ENCODE measurements at places on chromosomes 11 and 22. TPM values are rescaled to one million over a fixed set of nuclear protein-coding genes. Genes with fewer than 3 reads are reported as not detected.

The MUC6 gene
- 1.9 TPM for total RNA-seq

The OR10A2 gene
- not detected for total RNA-seq

The CADM1 gene
- total RNA-seq = 147 TPM

The CHADL gene
- 3.1 TPM for total RNA-seq

DNA sequence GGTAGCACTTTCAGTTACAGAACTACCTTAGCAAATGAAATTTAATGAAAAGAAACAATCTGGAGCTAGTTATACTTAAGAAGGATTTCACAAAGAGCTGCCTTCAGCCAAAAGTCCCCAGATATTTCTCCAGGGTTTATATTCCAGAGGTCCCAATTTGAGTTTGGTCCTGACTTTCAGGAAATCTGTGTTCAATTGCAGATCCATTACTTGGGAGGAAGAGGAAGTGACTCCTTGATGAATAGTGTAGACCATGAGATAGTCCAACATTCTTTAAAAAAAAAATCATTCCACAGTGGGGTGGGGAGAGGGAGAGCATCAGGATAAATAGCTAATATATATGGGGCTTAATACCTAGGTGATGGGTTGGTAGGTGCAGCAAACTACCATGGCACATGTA is 117.6 kb upstream of the ARHGAP20 start:
- no peaks in the 10 kb centered on the region for H3K4me1 ChIP-seq
- H3K36me3 ChIP-seq = no peaks in the 10 kb centered on the region
- no peak for DNase-seq
- no peak overlapping the region for H3K27ac ChIP-seq

GRCh38 chr11:101390539-101390938 is 193.3 kb downstream of the TRPC6 start:
- no peaks in the 10 kb centered on the region for H3K4me1 ChIP-seq
- H3K4me3 ChIP-seq = no peak overlapping the region
- H3K27ac ChIP-seq = no peak overlapping the region
- H3K36me3 ChIP-seq = no peaks in the 10 kb centered on the region

GRCh38 chr22:50583294-50583861 is 729 bp upstream of the CHKB start:
- H3K4me1 ChIP-seq = peaks cover 5% of the 10 kb centered on the region
- H3K27me3 ChIP-seq = peaks cover 6% of the 10 kb centered on the region
- H3K27ac ChIP-seq = peak overlapping the region; percentile 77
- H3K36me3 ChIP-seq = peaks cover 3% of the 10 kb centered on the region
- no peak for DNase-seq
